ENCODE measurements at places on chromosomes 7 and 10. TPM values are rescaled to one million over a fixed set of nuclear protein-coding genes. Genes with fewer than 3 reads are reported as not detected.
A peak's percentile ranks its signal among the peaks of the same experiment; 100 is the strongest.

GRCh38 chr7:80249619-80250295, 115.1 kb downstream of the GNAI1 start:
- no peak for DNase-seq

DNA sequence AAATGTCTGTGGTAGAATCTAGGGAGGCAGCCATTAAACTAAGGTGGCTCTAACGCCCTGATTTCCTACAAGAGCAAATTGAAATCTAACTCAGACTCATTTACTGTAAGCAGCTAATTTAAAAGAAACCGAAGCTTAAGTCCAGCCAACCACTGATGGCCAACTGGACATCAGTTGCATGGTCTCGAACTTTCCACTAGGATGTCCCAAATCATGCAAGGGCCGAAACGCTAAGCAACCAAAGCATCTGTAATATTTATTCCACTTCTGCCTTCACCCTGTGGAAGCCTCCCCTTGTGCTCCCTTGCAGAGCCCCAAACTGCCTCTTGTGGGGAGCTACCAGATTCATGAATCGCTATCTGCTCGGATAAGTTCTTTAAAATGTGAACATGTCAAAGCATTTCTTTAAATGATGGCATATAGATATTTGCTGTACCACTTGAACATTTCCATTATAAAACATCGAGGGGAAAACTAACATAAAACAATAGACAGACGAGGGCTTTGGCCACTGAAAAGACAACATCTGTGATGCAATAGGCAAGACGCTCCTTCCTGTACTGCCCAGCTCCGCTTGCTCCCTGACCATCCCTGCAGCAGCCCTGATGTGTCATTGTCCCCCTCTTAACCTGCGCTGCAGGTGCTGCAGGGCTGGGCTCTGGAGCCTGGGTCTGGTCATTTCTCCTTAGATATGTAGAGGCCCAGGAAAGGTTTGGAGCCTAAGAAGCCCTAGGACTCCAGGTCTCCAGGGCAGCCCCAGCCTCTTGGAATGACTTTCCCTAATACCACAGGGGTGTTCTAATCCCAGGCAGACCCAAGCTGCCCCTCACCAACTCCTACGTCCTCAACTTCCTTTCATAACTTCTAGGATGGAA, 2.9 kb upstream of the RBP3 start:
- DNase-seq = no peak

DNA sequence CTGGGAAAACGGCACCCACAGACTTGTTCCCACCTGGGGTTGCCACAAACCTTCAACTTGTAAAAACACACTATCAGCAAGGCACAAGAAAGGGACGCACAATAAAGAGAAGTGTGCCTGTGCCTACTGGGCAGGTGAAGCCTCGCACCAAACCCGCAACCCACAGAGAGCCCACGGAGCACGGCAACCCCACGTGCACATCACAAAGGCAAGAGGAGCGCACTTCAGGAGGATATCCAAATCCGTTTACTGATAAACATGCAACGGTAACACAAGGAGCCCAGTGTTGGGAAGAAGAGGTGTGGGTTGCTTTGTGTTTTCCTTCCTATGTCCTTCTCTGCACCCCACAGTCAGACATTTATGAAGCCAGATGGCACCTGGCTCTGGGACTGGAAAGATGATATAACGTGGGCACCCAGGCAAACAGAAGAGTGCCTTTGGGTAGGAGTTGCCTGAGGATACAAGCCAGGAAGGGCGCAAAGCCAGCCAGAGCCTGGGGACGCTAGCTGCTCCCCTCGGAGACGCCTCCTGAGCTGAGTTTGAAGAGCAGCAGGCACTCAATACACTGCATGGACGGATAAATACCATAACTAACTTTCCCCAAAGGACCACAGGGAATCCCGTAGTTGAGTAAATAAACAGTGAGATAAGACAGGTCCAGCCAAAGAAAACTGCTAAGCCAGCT, 41.6 kb downstream of the TCERG1L start:
- DNase-seq = no peak

- DNase-seq = no peak
Observed at GRCh38 chr7:28245123-28245878, 64.7 kb upstream of the JAZF1 start.

DNA sequence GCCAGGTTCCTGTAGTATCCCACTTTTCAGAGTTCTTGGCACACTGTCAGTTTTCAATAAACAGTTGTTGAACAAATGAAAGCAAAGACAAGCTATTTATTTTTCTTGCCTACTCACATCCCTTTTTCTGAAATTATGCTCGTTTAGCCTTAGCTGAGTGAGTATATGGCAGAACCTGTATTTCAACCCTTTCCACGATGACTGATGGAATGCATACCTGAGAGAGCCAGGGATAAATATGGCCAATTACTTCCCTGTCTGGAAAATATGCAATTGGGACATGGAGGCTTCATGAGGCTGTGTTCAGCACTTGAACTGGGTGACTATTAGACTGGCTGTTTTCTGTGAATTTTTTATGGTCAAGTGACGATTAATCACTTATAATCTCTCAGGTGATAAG, 144.5 kb upstream of the POT1 start:
- no peak for DNase-seq

- DNase-seq = no peak
Observed at GRCh38 chr10:97975598-97975997, 54.8 kb downstream of the CRTAC1 start.

- no peak for DNase-seq
Observed at GRCh38 chr10:30091136-30091535, 31.8 kb upstream of the JCAD start.

- no peak for DNase-seq
Observed at GRCh38 chr10:85919491-85920021, 447.0 kb downstream of the GRID1 start.

DNA sequence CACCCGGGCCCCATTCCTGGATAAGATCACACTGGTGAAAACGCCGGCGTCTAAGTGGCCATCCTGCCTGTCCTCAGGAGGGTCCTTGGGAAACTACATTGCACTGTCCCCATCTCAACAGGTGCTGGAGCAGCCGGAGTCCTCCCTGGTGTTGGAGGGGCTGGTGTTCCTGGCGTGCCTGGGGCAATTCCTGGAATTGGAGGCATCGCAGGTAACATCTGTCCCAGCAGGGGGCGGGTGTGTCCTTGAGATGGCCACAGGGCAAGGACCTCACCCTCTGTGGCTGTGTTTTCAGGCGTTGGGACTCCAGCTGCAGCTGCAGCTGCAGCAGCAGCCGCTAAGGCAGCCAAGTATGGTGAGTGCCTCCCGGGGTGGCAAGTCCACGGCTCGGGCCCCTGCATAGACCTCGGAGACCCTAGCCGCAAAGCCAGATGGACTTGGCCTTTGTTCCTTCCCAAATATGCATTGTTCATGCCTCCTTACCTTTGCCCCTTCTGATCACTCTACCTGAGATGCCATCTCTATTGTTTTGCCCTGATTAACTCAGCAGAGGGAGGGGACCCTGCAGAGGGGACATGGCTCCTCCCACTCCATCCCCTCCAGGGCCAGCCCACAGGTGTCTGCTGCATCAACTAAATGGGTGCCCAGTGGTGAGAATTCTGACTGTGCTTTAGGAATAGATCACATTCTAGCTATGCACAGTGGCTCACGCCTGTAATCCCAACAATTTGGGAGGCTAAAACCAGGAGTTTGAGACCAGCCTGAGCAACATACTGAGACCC, 23.8 kb downstream of the ELN start:
- DNase-seq = peak; percentile 61

GRCh38 chr7:145497911-145498525, 618.6 kb upstream of the CNTNAP2 start:
- no peak for DNase-seq

- no peak for DNase-seq
Observed at GRCh38 chr10:127405221-127405620, 143.9 kb upstream of the NPS start.

The PANK1 gene
- 0.41 TPM for polyA plus RNA-seq

The NUDT1 gene
- polyA plus RNA-seq = 62.3 TPM

The CYP2C8 gene
- polyA plus RNA-seq = not detected

The GTF2I gene
- 55.4 TPM for polyA plus RNA-seq

The C7orf33 gene
- polyA plus RNA-seq = not detected

The ZNF488 gene
- polyA plus RNA-seq = not detected

The AGAP6 gene
- 0.68 TPM for polyA plus RNA-seq

The NPTX2 gene
- not detected for polyA plus RNA-seq

The KLHDC10 gene
- 2.4 TPM for polyA plus RNA-seq

The BAMBI gene
- polyA plus RNA-seq = not detected

Data from naive thymus-derived CD8-positive, alpha-beta T cell (primary cell).